Breast epithelium (tissue), 4 donors: ENCODE measurements at places on chromosomes 13 and 19. TPM values are rescaled to one million over a fixed set of nuclear protein-coding genes. Genes with fewer than 3 reads are reported as not detected.

GRCh38 chr13:21150013-21150412, 26.3 kb downstream of the SKA3 start:
- DNase-seq = no peak

Gene CYP2A6
- total RNA-seq = not detected

- DNase-seq = no peak
Observed at GRCh38 chr19:33394723-33395560, 21.4 kb downstream of the CEBPG start.

Gene EPSTI1
- 5.0 TPM for total RNA-seq

- no peak for DNase-seq
Observed at GRCh38 chr19:49422407-49423070, 702 bp downstream of the PTH2 start.

Gene WBP4
- total RNA-seq = 13.1 TPM

Gene RNF113B
- not detected for total RNA-seq

GRCh38 chr13:26480246-26480855, 77.1 kb upstream of the WASF3 start:
- no peak for DNase-seq

DNA sequence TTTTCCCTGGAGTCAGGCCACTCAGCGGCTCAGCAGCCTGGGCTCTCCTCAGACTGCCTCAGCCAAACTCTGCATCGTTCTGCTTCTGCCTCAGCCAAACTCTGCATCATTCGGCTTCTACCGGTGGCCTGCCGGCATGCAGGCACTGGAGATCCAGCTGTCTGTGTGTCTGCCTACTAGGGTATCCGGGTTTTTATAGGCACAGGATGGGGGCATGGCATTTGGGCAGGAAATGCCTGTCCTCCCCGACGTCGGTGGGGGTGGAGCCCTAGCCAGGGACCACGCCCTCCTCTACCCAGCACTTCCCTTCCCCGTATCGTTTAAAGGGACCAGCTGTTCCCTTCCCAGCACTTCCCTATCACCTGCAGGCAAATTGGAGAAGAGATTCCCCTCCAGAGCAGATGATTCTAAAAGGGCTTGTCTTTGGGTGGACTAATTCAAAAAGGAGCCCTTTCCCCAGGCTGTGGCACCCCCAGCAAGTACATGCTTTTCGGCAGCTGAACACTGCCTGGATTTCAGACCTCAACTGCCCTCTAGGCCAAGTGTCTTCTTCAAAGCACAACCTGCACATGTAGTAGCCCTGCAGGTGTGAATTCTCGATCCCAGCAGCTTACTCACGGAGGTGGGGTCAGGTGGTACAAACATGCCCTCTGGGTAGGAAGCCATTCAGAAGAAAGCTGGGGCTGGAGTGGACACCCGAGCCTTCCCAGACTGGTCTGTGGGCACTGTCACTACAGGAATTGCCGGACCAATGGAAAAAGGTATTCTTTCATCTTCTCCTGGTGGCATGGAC, 25.4 kb upstream of the GPR12 start:
- DNase-seq = no peak

Gene CCDC9
- total RNA-seq = 15.1 TPM

GRCh38 chr13:100454876-100455275, 133.7 kb downstream of the GGACT start:
- no peak for DNase-seq

Gene GPC5
- total RNA-seq = 0.88 TPM

Gene TMEM143
- total RNA-seq = 5.9 TPM

Gene ZIK1
- 6.9 TPM for total RNA-seq

- no peak for DNase-seq
Observed at GRCh38 chr19:34713262-34713637, 20.8 kb upstream of the ZNF181 start.

Gene ZNF845
- 7.9 TPM for total RNA-seq

- no peak for DNase-seq
Observed at GRCh38 chr19:42480335-42481095, 37.8 kb upstream of the CXCL17 start.

GRCh38 chr13:105519771-105520170, 1015.7 kb downstream of the EFNB2 start:
- DNase-seq = no peak

- no peak for DNase-seq
Observed at GRCh38 chr13:111399334-111399733, 78.9 kb downstream of the TEX29 start.

DNA sequence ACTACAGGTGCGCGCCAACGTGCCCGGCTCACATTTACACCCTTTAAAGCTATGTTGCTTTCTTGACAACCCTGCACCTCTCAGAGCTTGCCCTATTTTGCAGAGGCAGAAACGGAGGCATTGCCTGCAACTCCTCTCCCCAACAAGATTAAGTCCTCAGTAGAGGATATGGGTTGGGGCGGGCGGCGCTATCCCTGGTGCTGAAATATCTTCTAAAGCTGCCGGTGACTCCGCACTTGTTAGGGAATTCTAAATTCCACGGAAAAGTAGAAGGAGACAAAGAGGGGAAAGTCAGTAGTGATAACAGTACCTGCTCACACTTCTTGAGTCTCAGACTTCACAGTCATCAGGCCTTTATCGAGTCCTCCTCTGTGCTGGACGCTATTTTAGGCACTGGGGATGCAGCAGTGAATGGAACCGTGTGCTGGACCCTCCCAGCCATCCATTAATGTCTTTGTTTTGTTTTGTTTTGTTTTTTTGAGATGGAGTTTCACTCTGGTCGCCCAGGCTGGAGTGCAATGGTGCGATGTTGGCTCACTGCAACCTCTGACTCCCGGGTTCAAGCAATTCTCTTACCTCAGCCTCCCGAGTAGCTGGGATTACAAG, 18.0 kb downstream of the SLC5A5 start:
- DNase-seq = no peak

- no peak for DNase-seq
Observed at GRCh38 chr19:35549174-35549788, 3.9 kb downstream of the TMEM147 start.

GRCh38 chr13:28488376-28489005, 6.4 kb downstream of the FLT1 start:
- DNase-seq = no peak

- no peak for DNase-seq
Observed at GRCh38 chr13:114063545-114064449, 68.6 kb downstream of the RASA3 start.

DNA sequence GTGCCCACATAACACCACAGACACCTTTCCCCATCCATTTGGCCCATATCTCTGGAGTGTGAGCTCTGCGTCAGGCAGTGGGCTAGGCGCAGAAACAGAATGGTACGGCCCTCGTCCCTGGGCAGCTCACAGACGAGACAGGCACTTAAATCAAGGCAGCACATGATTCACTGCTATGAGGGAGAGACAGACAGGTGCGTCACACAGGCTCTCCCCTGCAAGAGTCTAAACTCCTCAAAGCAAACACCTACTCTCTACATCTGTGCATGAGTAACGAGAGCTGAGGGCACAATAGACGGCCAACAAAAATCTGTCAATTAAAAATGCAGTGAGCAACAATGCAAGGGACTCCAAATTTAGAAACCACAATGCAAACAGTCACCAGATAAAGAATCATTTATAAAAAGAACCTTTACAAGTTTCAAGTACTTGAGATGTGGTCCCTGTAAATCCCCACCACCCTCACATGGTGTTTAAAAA, 348.9 kb downstream of the UQCRFS1 start:
- no peak for DNase-seq

- DNase-seq = no peak
Observed at GRCh38 chr13:60226507-60226906, 62.8 kb upstream of the DIAPH3 start.

Gene SHISA2
- 2.6 TPM for total RNA-seq

DNA sequence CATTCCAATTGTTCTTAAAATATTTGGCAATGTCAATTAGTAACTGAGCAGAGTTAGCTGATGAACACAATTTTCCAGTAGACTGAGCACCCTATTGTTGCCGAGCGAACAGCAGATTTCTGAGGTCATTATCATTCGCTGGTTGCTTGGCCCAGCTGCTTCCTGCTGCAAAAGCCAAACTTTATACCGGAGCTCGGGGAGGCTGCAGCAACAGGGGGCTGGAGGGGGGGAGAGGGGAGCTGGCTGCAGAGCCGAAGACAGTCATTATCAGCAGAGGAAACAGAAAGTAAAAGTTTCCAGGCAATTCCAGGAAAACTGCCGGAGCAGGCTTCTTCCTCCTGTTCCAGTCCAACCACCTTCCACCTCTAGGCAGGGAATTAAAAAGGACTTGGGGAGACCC, 77.9 kb downstream of the ZNF536 start:
- no peak for DNase-seq
